Camera-type eye (tissue), 1 donor: ENCODE measurements at places on chromosomes 1 and 21. TPM values are rescaled to one million over a fixed set of nuclear protein-coding genes. Genes with fewer than 3 reads are reported as not detected.

Gene ADGRL4
- 20.1 TPM for total RNA-seq

Gene GUK1
- total RNA-seq, result 185 TPM

Gene SPRR2E
- total RNA-seq, result not detected

Gene CNR2
- 0.05 TPM for total RNA-seq

Gene CRYAA
- 23.1 TPM for total RNA-seq

Gene PRR9
- total RNA-seq, result not detected

Gene NDUFS5
- total RNA-seq, result 223 TPM

Gene LCE2B
- not detected for total RNA-seq

Gene FCGR3A
- 2.9 TPM for total RNA-seq

Gene LRRC47
- 44.5 TPM for total RNA-seq

Gene ACOT11
- total RNA-seq, result 26.9 TPM

Gene GSTM3
- 41.6 TPM for total RNA-seq

Gene STYXL2
- total RNA-seq, result 7.7 TPM

Gene COL8A2
- total RNA-seq, result 65.4 TPM

Gene NPHS2
- total RNA-seq, result not detected

Gene MARCKSL1
- 159 TPM for total RNA-seq

Gene IQGAP3
- 8.4 TPM for total RNA-seq

Gene MYCL
- total RNA-seq, result 11.5 TPM

Gene S100A14
- total RNA-seq, result 4.4 TPM

Gene AP4B1
- 37.5 TPM for total RNA-seq

Gene ENSA
- total RNA-seq, result 112 TPM

Gene RPS8
- total RNA-seq, result 1,866 TPM

Gene ROR1
- total RNA-seq, result 19.8 TPM

Gene TMEM125
- total RNA-seq, result 1.6 TPM

Gene ZMYND12
- 4.6 TPM for total RNA-seq

Gene OPRD1
- total RNA-seq, result 5.2 TPM

Gene ADGRL2
- total RNA-seq, result 280 TPM

Gene NHLH1
- total RNA-seq, result 2.7 TPM

Gene PTPRC
- 12.3 TPM for total RNA-seq

Gene SPRR1B
- not detected for total RNA-seq

Gene RNU1-3
- under 0.01 TPM for total RNA-seq

Gene ATPAF1
- total RNA-seq, result 60.7 TPM

Gene TNFAIP8L2
- 1.9 TPM for total RNA-seq

Gene OR2M3
- total RNA-seq, result not detected

Gene SELL
- total RNA-seq, result 5.2 TPM

Gene FLVCR1
- total RNA-seq, result 29.7 TPM

Gene HSD11B1
- total RNA-seq, result 0.77 TPM

Gene FAM177B
- total RNA-seq, result 0.82 TPM

Gene CSMD2
- 9.2 TPM for total RNA-seq
